SW480 (cell line): ENCODE measurements at places on chromosomes 3 and 15.

DNA sequence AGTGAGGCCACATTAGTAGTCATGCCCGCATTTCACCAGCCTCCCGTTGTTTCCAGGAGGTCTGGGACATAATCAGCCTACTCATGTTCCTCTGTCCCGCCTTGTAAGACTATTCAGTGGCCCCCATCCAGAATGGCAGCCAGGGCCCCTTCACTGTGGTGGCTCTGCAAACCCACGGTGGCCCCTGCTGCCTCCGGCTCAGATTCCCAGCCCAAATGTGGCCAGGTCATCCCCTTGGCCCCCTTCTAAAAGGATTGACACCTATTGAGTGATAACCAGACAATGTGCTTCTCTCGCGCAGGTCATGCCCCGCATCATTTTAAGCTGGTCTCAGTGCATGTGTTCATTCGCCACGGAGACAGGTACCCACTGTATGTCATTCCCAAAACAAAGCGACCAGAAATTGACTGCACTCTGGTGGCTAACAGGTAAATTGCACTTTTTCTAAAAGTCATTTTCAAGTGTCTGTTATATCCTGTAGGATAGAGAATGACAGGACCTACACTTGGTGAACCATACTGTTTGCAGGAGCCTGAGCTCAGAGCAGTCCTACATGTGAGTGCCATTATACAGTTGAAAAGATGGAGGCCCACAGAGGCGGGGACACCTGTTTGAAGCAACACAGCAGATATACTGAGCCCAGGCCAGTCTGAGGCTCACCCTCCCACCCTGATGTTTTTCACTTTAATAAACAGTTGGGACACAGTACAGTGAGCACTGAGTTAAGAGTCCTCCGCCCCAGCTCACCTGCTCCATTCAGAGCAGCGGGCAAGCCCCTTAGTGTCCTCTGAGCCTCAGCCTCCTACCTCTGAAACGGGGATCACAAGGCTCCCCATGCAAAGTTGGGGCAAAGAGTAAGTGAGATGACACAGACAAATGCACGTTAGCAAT, 47.7 kb downstream of the PXYLP1 start:
- peak; percentile 52 for DNase-seq

DNA sequence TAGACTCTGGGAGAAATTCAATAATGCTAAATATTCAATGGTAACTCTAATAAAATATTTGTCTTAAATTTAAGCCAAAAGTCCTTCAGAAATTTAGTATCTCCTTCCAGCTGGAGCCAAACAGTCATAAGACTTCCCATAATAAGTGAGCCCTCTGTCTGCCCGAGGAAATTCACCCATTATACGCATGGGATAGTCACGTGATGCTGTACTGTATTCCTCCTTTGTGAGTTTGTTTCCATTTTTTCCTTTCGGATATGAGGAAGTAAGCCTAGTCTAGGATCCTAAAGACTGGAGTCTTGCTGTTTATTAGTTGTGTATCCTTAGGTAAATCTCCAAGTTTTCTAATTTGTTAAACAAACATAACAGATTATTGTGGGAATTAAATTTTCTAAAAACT, 110.4 kb upstream of the PLAAT1 start:
- DNase-seq, result no peak

DNA sequence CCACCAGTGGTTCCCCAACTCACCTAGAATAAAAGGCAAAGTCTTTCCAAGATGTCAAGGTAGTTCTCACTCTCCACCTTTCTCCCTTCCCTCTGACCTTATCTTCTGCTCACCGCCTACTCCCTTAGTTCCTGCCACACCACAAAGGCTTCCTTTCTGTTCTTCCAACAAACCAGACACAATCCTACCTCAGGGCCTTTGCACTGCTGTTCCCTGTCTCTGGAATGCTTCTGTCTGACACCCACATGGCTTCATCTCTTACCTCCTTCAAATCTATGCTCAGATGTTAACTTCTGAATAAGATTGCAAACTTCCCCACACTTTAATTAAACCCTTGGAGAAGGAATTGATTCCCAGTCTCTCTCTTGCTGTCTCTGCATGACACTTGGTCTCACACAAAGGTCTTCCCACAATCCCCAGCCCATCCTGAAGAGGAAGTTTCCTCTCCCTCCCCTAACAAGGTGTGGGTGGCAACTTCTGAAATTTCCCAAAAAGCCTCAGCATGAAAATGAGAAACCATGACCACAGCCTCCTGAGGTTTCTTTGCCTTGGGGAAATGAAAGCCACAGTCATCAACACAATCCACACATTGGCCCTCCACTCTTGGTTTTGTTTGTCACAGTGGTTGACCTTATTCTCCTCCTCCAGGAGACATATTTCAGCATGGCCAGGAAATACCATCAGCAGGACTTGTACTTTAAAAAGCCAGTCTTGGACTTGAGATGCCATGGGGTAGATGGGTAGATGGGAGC, 3.0 kb upstream of the RYK start:
- no peak for DNase-seq

GRCh38 chr3:172303181-172303580, 145.1 kb downstream of the GHSR start:
- DNase-seq, result no peak

GRCh38 chr3:186514296-186515002, 29.7 kb downstream of the CRYGS start:
- DNase-seq, result peak; percentile 33

GRCh38 chr3:155548195-155548594, 196.7 kb downstream of the PLCH1 start:
- peak; percentile 38 for DNase-seq

DNA sequence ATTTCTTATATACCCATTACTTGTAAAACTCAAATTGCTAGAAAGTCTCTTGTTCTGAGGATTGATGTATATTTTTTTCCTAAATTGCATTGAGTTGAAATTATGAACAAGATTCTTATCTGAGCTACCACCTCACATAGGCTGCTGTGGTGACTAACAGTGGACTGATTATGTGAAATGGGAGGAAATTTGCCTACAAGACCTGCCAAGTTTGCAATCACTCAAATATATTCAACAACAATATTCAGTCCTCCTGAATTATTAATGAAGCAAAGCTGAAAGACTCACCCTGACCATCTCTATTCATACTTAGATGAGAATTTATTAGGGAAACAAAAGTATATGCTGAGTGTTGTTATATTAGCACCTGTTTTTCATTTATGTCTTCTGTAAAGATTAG, 412.6 kb upstream of the SEMA6D start:
- DNase-seq, result no peak

- no peak for DNase-seq
These were observed 71.7 kb downstream of the RPLP1 start for GRCh38 chr15:69524296-69524695.
